ENCODE measurements at places on chromosomes 5 and 9. TPM values are rescaled to one million over a fixed set of nuclear protein-coding genes. Genes with fewer than 3 reads are reported as not detected.
A peak's percentile ranks its signal among the peaks of the same experiment; 100 is the strongest.

- H3K27me3 ChIP-seq: no peaks in the 10 kb centered on the region
- H3K4me3 ChIP-seq: no peak overlapping the region
- no peak overlapping the region for H3K27ac ChIP-seq
- DNase-seq: no peak
- H3K4me1 ChIP-seq: no peaks in the 10 kb centered on the region
- no peaks in the 10 kb centered on the region for H3K36me3 ChIP-seq
Measured at GRCh38 chr9:116901260-116901659, 214.2 kb downstream of the TRIM32 start.

GRCh38 chr5:94691949-94692348 is 73.5 kb downstream of the SLF1 start:
- no peak overlapping the region for H3K4me3 ChIP-seq
- no peak overlapping the region for H3K27ac ChIP-seq
- no peaks in the 10 kb centered on the region for H3K4me1 ChIP-seq

GRCh38 chr9:127786773-127787104 is 905 bp downstream of the CDK9 start:
- H3K27me3 ChIP-seq: no peaks in the 10 kb centered on the region
- DNase-seq: no peak
- peak overlapping the region; percentile 97 for H3K4me3 ChIP-seq
- H3K27ac ChIP-seq: no peak overlapping the region

Gene FAM221B
- total RNA-seq: not detected

Gene MSMP
- 2.0 TPM for total RNA-seq

DNA sequence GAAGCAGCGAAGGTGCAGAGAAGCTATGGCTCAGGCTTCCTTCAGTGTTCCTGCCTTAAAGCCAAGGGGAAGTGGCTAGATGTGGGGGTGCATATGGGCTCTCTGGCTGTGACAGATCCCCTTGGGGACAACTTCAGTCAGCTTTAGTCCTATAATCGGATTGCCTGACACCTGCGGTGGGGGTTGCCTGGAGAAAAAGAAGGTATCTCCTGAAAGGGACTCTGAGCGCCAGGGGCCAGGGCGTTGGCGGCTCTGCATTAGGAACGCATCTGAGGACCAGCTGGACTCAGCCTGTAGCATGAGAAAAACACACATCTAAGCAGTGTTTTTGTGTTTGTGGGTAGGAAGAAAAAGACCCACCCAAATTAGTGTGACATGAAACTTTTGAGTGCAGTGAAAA is 84.3 kb upstream of the OTULINL start:
- H3K4me1 ChIP-seq: no peaks in the 10 kb centered on the region
- no peak overlapping the region for H3K4me3 ChIP-seq
- H3K27me3 ChIP-seq: no peaks in the 10 kb centered on the region
- DNase-seq: no peak
- no peak overlapping the region for H3K27ac ChIP-seq

GRCh38 chr9:130665431-130666392 is 1.3 kb downstream of the PRDM12 start:
- H3K27ac ChIP-seq: no peak overlapping the region
- no peaks in the 10 kb centered on the region for H3K27me3 ChIP-seq
- H3K4me1 ChIP-seq: no peaks in the 10 kb centered on the region
- no peaks in the 10 kb centered on the region for H3K36me3 ChIP-seq
- H3K4me3 ChIP-seq: no peak overlapping the region

Gene MINAR2
- total RNA-seq: not detected

GRCh38 chr5:173706700-173707099 is 90.2 kb upstream of the BOD1 start:
- H3K4me1 ChIP-seq: no peaks in the 10 kb centered on the region
- DNase-seq: no peak
- no peaks in the 10 kb centered on the region for H3K27me3 ChIP-seq
- H3K4me3 ChIP-seq: no peak overlapping the region

- H3K4me3 ChIP-seq: no peak overlapping the region
- H3K27me3 ChIP-seq: no peaks in the 10 kb centered on the region
- no peaks in the 10 kb centered on the region for H3K4me1 ChIP-seq
- peaks cover 8% of the 10 kb centered on the region for H3K36me3 ChIP-seq
Measured at GRCh38 chr5:67166460-67167285, 29.9 kb downstream of the CD180 start.

- H3K4me3 ChIP-seq: no peak overlapping the region
- H3K4me1 ChIP-seq: no peaks in the 10 kb centered on the region
- no peaks in the 10 kb centered on the region for H3K36me3 ChIP-seq
- H3K27ac ChIP-seq: no peak overlapping the region
Measured at GRCh38 chr9:23598994-23599393, 227.0 kb downstream of the ELAVL2 start.

DNA sequence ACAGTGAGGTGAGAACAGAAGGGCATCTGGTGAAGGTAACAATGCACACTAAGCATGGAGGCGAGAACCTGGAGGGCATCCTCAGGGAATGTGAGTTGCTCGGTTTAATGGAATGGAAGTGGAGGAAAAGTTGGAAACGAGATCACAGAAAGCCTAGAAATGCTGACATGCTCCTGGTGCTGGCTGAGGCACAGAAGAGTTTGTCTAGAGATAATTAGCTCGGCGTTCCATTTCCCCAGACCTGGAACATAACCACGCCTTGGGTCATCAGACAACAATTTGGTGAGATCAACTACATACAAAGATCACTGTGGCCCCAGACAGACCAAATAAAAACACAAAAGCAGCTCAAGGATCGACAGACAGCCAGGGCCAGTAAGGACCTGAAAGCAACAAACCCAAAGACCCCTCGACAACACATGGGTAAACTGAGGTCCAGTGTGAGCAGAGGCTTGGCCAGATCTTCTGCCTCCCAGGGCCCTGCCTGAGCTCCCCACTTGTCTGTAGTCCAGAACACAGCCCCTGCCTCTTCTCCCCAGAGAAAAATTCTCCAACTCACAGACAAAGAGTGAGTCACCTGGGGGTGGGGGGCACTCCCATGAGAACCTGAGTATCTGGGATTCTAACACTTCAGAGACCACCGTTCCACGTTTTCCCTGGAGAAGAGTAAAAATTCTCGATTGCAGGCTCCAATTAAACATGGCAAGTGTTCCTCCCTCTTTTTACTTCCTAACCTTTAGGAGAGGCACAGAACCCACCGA is 52.5 kb downstream of the SHB start:
- no peak for DNase-seq
- H3K27ac ChIP-seq: no peak overlapping the region

Gene PTPRD
- total RNA-seq: 92.0 TPM

GRCh38 chr5:936149-937144 is 43.8 kb downstream of the TRIP13 start:
- no peak for DNase-seq
- no peak overlapping the region for H3K27ac ChIP-seq
- no peaks in the 10 kb centered on the region for H3K27me3 ChIP-seq
- H3K4me3 ChIP-seq: no peak overlapping the region

GRCh38 chr5:120088412-120088811 is 375.7 kb upstream of the PRR16 start:
- no peak for DNase-seq
- H3K4me3 ChIP-seq: no peak overlapping the region
- H3K4me1 ChIP-seq: no peaks in the 10 kb centered on the region

Gene GRK6
- total RNA-seq: 27.6 TPM

Gene C1QTNF3
- 38.8 TPM for total RNA-seq

Gene FOXD4L4
- 0.19 TPM for total RNA-seq

DNA sequence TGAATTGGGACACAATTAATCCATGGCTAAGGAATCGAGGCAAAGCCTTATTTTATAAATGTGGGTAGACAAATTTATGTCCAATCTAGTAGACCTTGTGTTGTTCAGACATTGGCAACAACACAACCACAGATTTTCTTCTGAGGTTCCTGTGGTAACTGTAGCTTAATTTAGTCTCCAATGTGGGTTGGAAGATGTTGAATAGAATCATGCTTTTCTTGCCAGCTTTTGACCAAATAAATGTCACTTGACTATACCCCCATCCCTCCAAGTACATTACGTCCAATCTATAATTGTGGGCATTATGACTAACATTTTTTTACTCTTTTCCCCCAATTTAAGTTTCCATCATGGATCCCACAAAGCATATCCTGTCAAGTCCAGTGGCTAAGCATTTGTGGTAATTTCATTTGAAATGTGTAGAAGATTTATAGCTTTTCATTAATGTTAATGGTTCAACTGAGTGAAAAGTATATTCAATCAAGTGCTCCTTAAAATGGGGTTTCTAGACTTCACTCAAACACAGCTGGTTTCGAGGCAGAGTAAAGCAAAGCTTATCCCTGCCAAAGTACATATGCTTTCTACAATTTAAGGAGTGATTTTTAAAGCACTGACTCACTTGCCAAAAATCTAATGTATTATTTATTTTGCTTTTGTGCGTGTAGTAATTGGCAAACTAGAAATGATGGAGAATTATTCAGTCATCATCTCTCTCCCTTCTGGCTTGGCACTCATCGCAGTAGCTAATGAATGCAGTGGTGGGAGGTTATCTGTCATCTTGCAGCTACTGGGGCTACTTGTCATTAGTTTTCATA is 141.8 kb downstream of the FAM174A start:
- no peak for DNase-seq
- H3K36me3 ChIP-seq: no peaks in the 10 kb centered on the region
- peaks cover 5% of the 10 kb centered on the region for H3K4me1 ChIP-seq
- no peak overlapping the region for H3K27ac ChIP-seq

- H3K4me1 ChIP-seq: no peaks in the 10 kb centered on the region
- H3K4me3 ChIP-seq: no peak overlapping the region
- DNase-seq: no peak
- no peak overlapping the region for H3K27ac ChIP-seq
- no peaks in the 10 kb centered on the region for H3K36me3 ChIP-seq
Measured at GRCh38 chr5:44774279-44774880, 34.4 kb upstream of the MRPS30 start.

Gene ADAMTS19
- total RNA-seq: 0.42 TPM

- H3K27ac ChIP-seq: peak within 1 kb of the TSS; percentile 86
- H3K36me3 ChIP-seq: no peaks in the 10 kb centered on the region
- peak; percentile 67 for DNase-seq
- H3K4me1 ChIP-seq: no peaks in the 10 kb centered on the region
- H3K4me3 ChIP-seq: peak within 1 kb of the TSS; percentile 80
Measured at GRCh38 chr9:2621722-2622460, at the start of gene VLDLR. Gene VLDLR, plus strand, starts transcription at chr9:2621787. Its CDS starts 403 bp downstream, at chr9:2622190.

DNA sequence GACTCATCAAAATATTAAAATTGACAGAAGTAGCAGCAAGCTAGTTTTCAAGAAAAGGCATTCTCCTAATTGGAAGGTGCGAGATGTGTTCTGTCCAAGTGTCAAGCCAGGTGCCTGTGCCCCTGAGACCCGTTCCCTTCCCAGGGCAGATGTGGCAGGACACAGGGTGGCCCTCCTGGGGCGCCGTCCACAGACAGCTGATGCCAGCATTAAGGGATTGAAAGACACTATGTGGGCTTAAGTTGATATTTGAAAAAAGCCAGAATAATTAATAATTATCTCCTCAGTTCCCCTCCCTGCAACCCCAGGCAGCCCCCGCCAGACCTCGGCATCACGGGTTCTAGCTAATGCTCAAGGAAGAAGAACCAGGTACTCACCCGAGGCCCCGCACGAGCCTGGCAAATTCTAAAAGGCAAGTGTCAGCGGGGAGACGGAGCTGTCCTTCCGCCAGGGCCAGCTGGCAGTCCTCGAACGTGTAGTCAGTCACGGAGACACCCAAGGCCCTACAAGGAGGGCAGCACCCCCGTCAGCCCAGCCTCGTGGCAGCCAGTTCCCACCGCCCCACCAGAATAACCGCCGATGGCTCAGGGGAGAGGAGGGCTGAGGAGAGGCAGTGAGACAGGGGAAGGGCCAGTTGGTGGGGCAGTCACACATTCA is 29.1 kb upstream of the SLC6A3 start:
- peaks cover 5% of the 10 kb centered on the region for H3K36me3 ChIP-seq
- H3K4me1 ChIP-seq: no peaks in the 10 kb centered on the region
- H3K27ac ChIP-seq: no peak overlapping the region
- DNase-seq: no peak
- no peak overlapping the region for H3K4me3 ChIP-seq

- H3K36me3 ChIP-seq: no peaks in the 10 kb centered on the region
- DNase-seq: no peak
- no peak overlapping the region for H3K27ac ChIP-seq
Measured at GRCh38 chr5:148682058-148683026, 28.0 kb upstream of the HTR4 start.

- no peak for DNase-seq
- peaks cover 2% of the 10 kb centered on the region for H3K4me1 ChIP-seq
- H3K27me3 ChIP-seq: no peaks in the 10 kb centered on the region
- H3K36me3 ChIP-seq: no peaks in the 10 kb centered on the region
- H3K27ac ChIP-seq: no peak overlapping the region
- H3K4me3 ChIP-seq: no peak overlapping the region
Measured at GRCh38 chr9:7150153-7150890, 392.5 kb downstream of the KDM4C start.

DNA sequence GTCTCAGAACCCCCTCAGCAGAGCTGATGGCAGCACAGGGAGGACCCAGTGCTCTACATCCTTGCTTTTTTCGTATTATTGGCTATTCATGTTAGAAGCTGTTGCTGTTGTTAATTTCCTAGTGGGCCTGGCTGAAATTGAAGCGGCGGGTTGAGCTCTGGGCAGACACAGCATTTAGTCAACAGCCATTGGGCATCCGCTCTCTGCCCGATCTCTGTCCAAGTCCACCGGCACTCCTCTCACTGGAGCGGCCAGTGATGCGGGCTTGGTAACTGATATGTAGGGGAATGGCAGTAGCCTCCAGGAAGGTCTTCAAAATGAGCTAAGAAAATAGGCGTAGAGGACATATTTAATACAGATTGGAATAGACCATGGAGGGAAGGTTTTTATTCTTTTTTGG is 1.3 kb upstream of the GARNL3 start:
- H3K36me3 ChIP-seq: no peaks in the 10 kb centered on the region
- H3K4me3 ChIP-seq: no peak overlapping the region
- H3K4me1 ChIP-seq: peaks cover 6% of the 10 kb centered on the region

GRCh38 chr9:81849631-81850259 is 78.5 kb upstream of the SPATA31D4 start:
- no peak overlapping the region for H3K27ac ChIP-seq
- no peak for DNase-seq
- H3K27me3 ChIP-seq: no peaks in the 10 kb centered on the region
- no peaks in the 10 kb centered on the region for H3K36me3 ChIP-seq
- no peak overlapping the region for H3K4me3 ChIP-seq

DNA sequence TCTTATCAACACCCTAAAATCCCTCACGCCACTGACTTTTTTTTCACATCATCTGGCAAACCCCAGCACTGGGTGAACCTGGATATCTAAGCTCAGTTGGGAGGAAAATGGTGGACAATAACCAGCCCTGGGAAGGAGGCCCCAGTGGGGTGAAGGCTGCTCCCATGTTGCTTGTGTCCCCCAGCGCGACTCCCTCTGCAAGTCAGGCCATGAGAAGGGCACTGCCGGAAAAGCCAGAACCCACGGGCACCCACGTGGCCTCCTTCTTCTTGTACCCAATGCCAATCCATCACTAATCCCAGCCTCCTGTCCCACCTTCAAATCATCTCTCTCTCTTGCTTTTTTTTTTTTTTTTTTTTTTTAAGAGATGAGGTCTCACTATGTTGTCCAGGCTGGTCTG is 11.4 kb downstream of the CORO2A start:
- H3K36me3 ChIP-seq: no peaks in the 10 kb centered on the region
- H3K4me3 ChIP-seq: no peak overlapping the region
- no peak for DNase-seq
- no peak overlapping the region for H3K27ac ChIP-seq
- H3K27me3 ChIP-seq: peaks cover 2% of the 10 kb centered on the region

Gene PPP3R2
- total RNA-seq: not detected

Gene DRD1
- total RNA-seq: 0.45 TPM

GRCh38 chr9:115883467-115884329 is 269.9 kb upstream of the PAPPA start:
- no peak for DNase-seq
- no peak overlapping the region for H3K4me3 ChIP-seq
- no peaks in the 10 kb centered on the region for H3K36me3 ChIP-seq
- H3K27ac ChIP-seq: no peak overlapping the region
- H3K27me3 ChIP-seq: no peaks in the 10 kb centered on the region
